NCI-H1930 (cell line): ENCODE measurements at places on chromosomes 11 and 22.
A peak's percentile ranks its signal among the peaks of the same experiment; 100 is the strongest.

DNA sequence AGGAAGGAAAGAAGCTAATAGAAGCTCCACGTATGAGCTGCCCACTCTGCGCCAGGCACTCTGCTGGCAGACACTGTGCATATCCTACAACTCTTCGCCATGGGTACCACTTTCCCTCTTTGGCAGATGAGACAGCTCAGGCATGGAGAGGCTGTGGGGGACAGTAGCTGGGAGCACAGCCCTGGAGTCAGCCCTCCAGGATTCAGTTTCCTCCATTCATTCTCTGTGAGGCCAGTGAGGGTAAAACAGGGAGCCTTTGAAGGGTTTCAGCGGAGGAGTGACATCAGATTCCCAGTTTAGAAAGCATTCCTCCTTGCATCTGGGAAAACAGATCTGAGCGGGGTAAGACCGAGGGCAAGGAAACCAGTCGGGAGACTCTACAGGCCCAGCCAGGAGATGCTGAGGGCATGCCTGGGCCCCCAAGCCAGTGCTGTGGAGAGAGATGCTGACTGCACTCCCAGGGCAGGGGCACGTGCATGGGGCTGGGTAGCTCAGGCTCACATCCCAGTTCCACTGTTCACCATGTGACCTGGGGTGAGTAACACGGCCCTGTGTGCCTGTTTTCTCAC is 58.3 kb upstream of the EMID1 start:
- DNase-seq: no peak

DNA sequence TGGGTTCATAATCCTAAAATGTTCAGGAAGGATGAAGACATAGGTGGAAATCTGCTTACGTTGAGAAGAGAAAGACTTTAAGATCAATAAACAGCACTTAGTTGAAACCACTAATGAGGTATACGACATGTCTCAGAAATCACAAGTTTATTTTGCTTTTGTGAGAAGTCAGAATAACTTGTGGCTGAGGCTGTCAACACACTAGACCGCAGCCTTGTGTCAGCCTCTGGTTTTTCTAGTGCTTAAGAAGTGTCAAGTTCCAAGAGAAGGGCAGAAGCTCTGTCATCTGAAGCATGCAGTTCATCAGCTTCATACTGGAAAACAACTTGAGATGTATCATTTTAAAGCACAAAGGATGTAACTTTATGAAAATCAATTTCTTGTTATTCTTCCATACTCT is 420.9 kb downstream of the METTL15 start:
- no peak for DNase-seq

DNA sequence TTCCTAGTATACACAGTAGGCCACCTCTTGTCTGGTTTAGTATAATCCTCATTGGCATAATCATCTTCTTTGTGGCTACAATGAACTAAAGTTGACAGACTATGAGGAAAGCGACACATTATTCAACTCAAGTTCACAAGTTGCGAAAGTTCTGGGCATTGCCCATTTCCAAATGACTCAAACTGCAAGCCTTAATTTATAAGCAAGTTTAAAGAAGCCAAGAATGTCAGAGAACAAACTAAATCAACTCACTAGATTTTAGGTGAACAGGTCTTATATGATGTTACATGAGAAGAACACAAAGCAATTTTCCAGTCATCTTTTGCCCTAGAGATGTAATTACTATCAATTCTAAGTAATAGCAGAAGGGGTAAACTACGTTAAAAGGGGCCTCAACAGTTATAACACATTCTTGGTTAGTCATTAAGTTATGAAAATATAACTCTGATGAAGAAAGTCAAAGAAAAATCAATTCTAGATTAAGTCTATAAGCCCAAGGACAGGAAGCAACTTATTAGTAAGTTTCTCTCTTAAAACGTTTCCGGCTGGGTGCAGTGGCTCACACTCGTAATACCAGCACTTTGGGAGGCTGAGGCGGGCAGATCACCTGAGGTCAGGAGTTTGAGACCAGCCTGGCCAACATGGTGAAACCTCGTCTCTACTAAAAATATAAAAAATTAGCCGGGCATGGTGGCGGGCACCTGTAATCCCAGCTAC is 21.5 kb downstream of the PICALM start:
- no peak for DNase-seq

DNA sequence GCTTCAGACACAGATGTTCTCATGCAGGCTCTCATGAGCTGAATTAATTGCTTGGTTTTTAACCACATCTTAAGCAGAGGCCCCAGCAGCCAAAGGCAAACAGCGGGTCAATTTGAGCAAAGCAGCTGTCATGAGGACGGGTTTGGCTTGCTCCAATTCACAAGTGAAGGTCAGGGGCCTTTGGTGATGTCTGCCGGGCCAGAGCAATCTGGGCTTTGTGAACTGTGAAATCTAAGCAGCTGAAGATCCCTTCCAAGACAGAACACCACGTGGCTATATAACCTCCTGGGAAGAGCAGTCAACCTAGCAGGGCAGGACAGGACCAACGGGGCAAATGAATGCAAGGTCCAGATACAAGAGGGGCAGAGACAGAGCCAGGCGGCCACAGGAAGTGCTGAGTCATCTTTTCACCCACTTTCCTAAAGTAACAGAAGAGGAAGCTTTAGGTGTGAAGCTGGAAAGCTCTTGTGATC is 187.3 kb upstream of the B3GAT1 start:
- no peak for DNase-seq

DNA sequence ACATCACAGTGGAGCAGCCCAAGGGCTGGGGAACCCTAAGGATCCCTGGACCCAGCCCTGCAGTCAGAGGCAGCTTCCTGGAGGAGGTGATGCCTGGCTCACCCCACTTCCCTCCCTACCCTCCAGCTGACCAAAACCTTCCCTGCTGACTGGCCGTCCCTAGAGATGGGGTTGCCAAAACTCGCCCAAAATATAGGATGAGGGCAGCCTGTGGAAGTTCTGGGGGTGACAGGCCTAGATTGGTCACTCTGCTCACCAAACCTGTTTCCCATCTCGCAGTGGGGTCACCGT is 35.0 kb upstream of the PPARA start:
- DNase-seq: no peak

DNA sequence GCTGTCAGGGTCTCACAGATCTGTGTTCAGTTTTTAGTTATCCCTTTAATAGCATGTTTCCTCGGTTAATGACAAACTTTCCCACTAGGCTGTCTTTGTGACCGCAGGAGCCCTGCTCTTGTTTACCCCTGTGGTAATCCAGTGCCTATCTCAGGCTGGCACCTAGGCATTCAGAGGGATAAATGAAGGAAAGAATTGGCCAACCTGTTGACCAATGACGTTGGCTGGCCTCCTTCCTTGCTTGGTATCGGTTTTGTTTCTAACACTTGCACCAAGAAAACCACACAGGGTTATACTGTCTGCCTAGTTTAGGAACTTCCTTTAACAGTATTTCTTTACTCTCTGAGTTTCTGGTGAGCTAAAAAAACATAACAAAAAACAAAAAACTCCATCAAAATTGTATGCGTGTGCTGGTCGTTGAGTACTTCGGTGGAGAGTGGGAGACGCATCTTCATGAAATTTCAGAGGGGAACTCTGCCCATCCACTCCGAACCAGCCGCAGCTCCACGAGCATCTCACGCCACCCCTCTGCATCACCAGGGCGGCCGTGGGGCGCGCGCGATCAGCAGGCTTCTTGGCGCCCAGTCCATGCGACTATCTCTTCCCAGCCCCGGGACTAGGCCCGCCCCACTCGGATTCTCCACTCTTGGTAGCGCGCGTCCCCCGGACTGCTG is 563 bp upstream of the ENDOD1 start:
- no peak for DNase-seq

DNA sequence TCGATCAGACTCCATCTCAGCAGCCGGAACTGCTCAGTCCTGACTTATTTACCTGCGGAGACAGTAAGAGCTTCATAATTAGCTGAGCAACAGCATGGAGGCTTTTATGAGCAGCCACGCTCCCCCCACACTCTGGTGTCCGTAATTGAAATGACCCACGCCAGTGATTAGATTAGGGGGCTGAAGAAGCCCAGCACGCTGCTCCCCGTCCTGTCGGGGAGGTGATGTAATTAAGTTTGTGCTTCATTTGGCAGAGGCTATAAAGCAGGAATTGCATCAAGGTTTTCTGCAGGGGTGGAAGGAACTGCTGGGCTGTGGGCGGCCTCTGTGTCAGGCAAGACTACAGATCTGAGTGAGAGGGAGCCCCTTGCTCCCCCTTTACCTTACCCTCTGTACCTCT is 22.8 kb upstream of the HTR3A start:
- DNase-seq: no peak

DNA sequence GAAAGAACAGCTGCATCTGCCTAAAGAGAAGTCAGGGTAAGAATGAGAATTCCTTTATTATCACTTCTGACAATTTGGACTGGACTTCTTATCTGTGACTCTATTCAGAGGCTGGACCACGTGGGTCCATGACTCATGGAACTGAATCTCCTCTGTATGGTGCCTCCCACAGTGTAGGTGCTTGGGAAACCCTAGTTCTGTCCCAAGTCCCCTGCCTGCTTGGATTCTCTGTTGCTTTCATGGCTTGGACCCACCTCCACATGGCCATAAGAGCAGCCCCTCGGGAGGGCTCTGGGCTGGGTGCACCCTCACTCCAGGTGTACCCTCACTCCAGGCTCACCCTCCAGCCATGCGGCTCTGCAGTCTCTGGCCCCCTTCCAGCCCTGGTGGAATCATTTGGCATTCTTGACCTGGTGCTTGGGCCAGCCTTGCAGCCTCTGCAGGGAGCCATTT is 153.4 kb downstream of the CACNA1I start:
- no peak for DNase-seq

DNA sequence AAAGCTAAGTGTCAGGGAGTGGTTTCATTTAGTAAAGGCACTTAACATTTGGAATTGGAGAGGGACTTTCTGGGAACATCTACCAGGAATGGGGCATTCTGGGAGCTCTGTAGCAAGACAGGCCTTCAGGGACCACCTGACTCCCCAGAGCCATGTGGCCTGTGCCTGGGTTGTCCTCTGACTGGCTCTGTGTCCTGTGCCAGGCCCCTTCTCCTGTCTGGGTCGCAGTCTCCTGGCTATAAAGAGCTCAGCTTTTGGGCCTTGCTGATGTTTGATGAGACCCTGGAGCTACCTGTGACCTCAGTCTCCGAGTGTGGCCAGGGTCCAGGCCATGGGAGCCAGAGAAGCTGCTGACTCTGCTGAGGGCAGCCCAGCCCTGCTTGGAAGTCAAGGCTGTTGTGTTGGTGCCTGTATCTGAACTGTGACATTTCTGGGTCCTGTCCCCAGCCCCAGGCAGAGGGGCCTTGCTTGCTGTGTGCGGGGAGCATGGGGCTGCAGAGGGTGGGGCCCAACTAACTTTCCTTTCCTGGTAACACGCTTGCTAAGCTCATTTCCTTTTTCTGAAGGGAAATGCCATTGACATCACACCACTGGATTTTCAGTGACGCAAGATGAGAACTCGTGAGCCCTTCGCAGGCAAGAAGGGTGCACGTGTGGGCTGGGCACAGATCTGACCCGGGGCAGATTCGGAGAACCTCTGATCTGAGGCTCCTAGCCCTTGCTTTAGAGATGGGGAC is 41.3 kb downstream of the LRRC32 start:
- no peak for DNase-seq

DNA sequence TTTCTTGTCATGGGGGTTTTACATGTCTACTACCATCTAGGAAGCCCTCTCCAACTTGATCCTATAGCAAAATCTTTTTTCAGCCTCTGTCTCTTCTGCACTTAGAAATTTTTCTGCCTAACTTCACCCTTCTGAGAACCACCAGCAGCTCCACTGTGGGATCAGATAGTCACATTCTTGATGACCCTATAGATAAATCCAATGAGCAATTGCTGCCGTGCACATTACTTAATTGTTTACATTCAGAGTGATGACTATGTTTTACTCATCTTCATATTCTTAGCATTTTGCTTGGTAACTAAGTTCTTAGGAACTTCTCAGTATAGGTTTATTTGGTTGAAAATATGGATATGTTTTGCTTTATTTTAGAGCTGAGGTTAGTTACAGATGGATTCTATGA is 12.4 kb upstream of the ETS1 start:
- no peak for DNase-seq

DNA sequence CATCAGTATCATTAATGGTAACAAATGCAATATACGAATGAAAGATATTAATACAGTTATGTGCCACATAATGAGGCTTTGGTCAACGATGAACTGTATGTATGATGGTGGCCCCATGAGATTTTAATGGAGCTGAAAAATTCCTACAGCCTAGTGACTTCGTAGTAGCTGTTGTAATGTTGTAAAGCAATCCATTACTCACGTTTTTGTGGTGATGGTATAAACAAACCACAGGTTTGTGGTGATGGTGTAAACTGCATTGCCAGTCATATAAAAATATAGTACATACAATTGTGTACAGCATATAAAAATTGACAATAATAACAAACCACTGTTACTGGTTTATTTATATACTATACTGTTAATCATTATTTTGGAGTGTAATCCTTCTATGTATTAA is 27.4 kb upstream of the GRIA4 start:
- no peak for DNase-seq

- peak; percentile 42 for DNase-seq
Measured at GRCh38 chr22:32473388-32473952, 1.1 kb upstream of the FBXO7 start.

- DNase-seq: no peak
Measured at GRCh38 chr22:49330421-49331222, 497.1 kb downstream of the BRD1 start.

DNA sequence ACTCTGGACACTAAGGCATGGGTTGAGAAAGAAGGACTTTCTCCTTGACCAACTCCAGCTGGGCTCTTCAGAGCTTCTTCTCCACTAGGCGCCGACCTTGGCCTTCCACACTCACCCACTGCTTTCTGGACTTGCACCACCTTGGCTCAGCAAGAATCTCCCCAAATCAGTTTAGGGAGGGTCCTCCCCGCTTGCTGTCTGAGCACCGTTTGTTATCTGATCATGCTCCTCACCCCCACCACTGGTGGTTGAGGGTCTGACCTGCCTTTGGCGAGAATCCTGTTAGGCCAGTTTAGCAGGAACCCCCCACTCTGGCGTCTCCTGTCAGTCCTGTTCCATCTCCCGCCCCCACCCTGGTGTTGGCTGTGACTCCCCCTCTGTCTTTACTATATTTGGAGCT is 10.4 kb downstream of the APOL2 start:
- no peak for DNase-seq

- DNase-seq: no peak
Measured at GRCh38 chr11:127339376-127339775, 338.8 kb upstream of the KIRREL3 start.

DNA sequence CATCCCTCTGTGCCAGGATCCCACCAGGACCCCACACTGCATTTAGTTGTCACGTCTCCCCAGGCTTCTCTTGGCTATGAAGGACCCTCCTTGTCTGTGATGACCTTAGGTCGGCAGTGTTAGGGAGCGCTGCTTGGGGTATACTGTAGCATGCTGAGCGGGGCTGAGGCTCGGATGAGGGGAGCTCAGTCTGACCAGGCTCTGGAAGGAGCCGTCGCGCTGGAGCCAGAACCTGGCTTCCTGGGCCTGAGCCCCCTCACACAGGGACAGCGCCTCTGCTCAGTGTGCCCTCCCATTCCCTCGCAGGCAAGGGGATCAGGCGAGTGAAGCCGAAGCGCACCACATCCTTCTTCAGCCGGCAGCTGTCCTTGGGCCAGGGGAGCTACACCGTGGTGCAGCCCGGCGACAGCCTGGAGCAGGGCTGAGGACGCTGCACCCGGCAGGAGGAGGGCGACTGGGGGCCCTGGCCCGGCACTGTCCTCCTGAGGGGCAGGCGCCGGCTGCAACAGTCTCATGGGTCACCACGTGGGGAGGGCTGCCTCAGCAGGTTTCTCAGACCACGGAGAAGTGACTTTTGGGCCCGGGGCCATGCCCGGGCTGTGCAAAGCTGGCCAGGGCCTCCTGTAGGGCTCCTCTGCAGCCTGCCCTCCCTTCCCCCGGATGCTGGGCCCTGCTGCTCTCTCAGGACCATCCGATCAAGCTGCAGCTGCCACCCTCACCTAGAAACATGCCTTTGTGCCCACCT is 11.5 kb upstream of the NEAT1 start:
- no peak for DNase-seq
